NCI-H1417 treated with DMSO at 0.1 percent for 48 hours (cell line): ENCODE measurements at places on chromosomes 7 and 10.
A peak's percentile ranks its signal among the peaks of the same experiment; 100 is the strongest.

DNA sequence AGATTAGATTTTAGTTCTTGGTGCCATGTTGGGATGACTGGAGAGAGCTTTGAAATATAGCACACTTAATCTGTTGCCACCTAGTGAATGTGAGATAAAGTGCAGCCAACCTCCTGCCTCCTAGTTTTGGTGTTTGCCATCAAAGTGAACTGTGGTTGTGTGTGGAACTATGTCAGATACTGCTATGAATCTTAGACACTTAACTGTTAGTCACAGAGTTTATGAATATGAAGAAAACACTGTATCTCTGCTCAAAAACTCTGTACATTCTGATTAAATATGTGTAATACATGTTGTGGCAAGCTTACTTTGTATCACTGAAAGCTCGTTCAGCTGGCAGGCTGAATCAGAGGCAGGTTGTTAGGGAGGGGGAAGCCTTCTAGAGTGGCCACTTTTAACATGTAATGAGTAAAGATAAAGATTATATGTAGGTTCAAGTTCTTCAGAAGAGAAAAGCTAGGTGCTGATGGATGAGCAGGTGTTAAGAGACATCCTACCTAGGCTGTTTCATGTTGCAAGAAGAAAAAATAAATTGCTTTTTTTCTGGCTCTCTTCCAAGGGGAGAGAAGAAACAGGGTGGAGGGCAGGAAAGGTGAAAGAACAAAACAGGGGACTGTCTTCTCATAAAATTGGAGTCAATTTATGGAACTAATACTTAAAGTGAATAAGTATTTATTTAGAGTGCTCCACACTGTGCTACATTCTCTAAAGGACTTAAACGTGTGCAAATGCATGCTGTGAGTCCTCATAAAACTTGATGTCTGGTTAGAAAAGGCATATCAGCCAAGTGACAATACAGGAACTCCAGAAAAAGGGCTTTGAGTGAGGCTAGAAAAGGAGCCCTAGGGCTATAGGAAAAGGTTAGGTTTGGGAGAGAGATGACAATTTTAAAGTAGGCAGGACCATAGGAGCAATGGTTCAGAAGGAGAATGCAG, 14.1 kb upstream of the LAMB1 start:
- peak; percentile 43 for DNase-seq

DNA sequence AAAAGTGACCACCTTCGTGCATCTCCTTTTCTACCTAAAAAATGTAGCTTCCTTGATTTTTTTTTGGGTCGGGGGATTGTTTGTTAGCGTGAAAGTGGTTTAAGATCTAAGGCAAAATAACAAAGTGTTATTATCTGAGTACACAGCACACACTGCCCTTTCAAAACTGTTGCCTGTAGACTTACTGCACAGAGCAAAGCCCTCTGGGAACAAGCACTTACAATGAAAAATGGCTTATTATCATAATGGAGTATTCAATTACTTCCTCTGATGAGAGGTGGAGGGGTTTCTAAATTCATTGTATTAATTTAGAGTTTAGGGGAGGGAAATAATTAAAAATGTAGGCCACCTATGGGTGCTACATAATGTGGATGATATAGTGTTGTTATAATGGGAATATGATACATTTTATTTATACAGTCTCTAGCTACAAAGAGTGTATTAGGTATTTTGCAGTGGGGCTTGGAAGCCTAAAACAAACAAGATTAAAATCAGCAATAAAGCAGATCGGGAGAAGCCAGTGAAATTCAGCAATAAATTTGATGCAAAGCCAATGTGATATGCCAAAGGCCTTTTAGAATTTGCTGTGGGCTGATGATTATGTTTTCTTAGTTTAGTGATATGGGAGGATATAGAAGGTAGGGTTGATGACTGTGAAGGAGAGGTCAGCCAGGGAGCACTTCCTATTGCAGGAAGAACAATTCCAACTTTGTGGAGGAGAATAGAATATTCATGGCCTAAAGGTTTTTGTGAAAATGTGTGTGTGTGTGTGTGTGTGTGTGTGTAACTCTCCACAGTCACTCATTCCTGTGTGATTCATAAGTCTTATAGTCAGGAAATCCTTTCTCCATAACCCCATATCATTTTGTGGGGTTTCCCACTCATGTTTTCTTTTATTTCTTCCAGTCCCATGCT, 17.7 kb upstream of the EXOC4 start:
- no peak for DNase-seq

DNA sequence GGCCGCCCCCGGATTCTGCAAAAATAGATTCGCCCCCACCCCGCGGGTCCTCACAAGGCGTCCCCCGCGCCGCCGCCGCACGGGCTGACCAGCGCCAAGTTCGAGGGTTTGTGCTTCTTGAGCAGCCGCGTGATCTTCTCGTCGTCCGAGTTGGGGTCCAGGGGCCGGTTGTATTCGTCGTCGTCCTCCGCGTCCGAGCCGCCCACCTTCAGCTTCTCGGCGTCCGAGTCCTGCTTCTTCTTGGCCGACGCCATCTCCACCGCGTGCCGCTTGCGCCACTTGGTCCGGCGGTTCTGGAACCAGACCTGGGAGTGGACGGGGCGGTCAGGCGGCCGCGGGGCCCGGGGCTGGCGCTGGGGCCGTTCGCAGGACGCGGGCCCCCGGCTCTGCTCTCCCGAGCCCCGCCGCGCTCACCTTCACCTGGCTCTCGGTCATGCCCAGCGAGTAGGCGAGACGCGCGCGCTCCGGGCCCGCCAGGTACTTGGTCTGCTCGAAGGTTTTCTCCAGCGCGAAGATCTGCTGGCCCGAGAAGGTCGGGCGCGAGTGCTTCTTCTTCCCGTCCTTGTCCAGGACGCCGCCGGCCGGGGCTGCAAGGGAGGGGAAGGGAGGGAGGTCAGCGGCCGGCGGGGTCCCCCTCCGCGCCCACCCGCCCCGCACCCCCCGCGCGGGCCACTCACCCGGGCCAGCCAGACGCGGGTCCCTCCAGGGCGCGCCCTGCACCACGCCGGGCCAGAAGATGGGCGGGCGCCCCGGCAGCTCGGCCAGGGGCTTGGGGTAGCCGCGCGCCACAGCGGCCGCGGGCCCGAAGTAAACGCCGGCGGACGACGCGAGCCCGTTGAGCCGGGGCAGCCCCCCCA, 853 bp downstream of the NKX6-2 start:
- no peak for DNase-seq

DNA sequence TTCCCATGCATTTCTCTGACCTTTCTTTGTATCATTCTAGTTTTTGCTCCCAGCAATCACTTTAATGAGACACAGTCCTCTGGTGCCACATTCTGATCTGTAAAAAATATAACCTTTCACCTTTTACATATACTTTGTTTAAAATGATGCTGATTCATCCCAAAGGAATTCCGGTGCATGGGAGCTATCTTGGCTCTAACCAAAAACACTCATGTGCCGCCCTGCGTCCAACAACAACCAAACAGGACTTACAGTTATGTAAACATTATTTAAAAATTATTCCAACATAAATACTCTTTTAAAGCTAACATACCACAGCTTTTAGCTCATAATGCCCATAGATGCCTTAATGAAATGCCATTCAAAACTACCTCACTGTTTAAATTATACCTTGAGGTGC, 7.7 kb upstream of the OPALIN start:
- DNase-seq, result no peak

- no peak for DNase-seq
Measured at GRCh38 chr7:155395176-155395797, 62.6 kb upstream of the EN2 start.

- DNase-seq, result no peak
Measured at GRCh38 chr7:141976524-141977245, 3.1 kb upstream of the TAS2R38 start.

- DNase-seq, result no peak
Measured at GRCh38 chr10:131947631-131948347, 33.9 kb downstream of the BNIP3 start.

DNA sequence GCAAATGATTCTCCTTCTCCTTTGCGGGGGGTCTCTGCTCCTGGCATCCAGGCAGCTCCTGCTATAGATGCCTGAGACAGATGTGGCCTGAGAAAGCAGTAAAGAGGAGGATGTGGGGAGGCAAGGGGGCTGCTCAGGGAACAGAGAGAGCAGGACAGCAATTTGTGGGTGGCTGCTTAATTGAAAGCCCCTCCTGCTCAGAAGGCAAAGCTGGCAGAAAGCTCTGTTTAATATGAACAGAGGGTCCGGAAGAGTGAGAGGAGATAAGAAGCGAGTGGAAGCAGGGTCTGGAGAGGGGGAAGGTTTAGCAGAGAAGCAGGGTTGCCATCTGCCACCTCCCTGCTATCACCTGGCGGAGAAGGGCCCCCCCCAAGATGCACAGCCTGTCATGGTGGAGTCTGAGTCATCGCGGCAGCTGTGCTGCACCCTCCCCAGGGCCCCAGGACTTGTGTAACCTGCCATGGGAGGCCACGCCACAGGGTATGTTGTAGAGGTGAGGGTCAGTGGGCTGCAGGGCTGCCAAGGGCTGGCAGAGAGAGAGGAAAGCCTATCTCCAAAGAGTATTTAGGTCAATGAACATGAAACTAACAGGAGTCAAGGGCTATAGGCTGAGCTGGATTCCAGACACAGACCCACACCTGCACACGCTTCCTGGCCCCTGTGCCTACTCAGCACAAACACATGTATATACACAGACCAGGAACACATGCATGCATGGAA, 1109.8 kb upstream of the AUTS2 start:
- DNase-seq, result no peak

DNA sequence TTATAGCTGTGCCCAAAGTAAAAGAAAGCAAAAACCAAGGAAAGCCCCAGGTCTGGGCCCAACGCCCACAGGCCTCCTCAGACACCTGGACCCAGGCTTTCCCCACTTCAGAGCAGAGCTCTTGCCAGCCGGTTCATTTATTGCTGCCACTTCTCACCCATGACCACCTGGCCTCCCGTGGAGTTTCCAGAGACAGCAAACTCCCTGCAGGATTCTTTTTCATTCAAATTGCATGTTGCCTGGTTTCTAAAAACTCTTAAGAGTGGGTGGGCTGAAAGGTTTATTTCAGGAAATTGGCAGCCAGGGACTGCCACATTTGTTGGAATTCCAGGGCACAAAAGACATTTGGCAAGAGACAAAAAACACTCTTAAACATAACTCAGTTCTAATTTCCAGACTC, 4.7 kb downstream of the VOPP1 start:
- DNase-seq, result no peak

DNA sequence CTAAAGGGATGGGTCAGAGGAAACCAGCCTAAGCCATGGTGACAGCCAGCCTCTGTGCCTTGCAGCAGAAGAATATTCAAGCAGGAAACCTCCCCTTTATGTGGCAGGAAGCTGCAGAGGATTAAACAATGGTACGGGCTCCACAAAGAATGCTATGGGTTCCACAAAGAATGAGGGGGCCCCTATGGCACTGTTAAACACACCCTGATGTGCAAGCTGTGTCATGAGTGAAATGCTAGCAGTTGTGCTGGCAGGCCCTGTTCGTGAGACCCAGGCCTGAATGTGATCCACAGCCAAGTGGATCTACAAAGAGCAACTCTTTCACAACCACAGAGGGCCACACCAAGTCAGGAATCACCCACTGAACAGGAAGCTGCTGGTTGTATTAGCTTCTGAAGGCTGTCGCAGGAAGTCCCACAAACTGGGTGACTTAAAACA, 68.9 kb downstream of the MYOF start:
- no peak for DNase-seq

- peak; percentile 96 for DNase-seq
Measured at GRCh38 chr7:133859231-133859630, 267.9 kb upstream of the LRGUK start.

- no peak for DNase-seq
Measured at GRCh38 chr10:127854769-127855590, 37.8 kb downstream of the CLRN3 start.

DNA sequence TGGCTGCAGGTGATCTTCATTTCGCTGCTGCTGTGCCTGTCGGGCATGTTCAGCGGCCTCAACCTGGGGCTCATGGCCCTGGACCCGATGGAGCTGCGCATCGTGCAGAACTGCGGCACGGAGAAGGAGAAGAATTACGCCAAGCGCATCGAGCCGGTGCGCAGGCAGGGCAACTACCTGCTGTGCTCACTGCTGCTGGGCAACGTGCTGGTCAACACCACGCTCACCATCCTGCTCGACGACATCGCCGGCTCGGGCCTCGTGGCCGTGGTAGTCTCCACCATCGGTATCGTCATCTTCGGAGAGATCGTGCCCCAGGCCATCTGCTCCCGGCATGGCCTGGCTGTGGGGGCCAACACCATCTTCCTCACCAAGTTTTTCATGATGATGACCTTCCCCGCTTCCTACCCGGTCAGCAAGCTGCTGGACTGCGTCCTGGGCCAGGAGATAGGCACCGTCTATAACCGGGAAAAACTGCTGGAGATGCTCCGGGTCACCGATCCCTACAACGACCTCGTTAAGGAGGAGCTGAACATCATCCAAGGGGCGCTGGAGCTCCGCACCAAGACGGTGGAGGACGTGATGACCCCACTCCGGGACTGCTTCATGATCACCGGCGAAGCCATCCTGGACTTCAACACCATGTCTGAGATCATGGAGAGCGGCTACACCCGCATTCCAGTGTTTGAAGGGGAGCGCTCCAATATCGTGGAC, 1.3 kb downstream of the CNNM2 start:
- no peak for DNase-seq

GRCh38 chr7:25009257-25009656, 29.3 kb upstream of the OSBPL3 start:
- DNase-seq, result no peak

DNA sequence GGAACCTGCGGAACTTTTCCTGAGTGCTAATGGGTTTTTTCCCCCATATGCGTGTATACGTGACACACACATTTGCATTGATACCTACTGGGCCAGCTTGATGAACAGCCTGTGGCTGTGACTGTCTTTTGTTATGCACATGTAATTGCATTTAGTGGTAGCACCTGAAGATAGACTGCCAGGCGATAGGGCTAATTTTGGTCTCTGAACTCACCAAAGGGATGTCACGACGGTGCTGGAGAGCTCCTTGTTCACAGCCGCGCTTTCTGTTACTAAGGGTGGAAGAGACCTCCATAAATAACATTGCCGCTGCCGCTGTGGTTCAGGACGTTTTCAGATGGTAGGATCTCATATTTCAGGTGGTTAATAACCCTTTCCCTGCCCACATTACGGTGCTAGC, 133.2 kb downstream of the CAMK1D start:
- no peak for DNase-seq

- DNase-seq, result no peak
Measured at GRCh38 chr7:19015098-19015497, 102.3 kb downstream of the TWIST1 start.

- no peak for DNase-seq
Measured at GRCh38 chr10:98460837-98461499, 14.2 kb upstream of the HPS1 start.

GRCh38 chr7:106022193-106022821, 59.2 kb downstream of the CDHR3 start:
- no peak for DNase-seq

- DNase-seq, result no peak
Measured at GRCh38 chr10:43878386-43878785, 229.7 kb upstream of the ZNF32 start.

- DNase-seq, result no peak
Measured at GRCh38 chr7:64643566-64643965, 22.4 kb upstream of the ZNF107 start.
